ENCODE measurements at places on chromosomes 16 and 17.

DNA sequence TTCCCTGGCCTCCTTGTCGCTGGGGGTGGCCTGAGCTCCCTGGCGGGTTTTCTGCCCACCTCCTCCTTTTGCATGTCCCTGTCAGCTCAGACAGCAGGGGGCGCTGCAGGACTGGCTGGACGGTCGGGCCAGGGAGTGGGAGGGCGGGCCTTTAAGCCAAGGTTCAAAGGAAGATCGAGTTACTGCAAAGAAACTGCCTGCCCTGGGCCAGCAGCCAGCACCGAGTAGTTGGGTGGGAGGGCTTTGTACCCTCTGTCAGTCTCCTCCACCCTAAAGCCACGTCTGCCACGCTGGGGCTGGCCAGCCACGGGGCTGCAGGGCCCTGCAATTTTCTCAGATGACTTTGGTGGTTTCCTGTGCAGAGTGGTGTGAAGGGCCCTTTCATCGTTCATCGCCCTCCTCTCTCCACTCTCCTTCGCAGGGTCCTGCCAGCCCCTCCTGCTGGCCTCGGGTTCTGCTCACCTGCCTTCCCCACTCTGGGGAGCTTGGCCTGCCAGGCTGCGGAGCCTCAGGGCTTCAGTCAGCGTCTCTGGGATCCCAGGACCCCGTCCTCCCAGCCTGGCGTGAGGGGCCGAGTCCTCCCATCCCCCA, 12.3 kb downstream of the GPR142 start:
- DNase-seq, result peak; percentile 76

- no peak for DNase-seq
Observed at GRCh38 chr17:82808921-82809905, 30.6 kb downstream of the ZNF750 start.

GRCh38 chr16:30728321-30728720, 19.9 kb upstream of the PHKG2 start:
- DNase-seq, result no peak

DNA sequence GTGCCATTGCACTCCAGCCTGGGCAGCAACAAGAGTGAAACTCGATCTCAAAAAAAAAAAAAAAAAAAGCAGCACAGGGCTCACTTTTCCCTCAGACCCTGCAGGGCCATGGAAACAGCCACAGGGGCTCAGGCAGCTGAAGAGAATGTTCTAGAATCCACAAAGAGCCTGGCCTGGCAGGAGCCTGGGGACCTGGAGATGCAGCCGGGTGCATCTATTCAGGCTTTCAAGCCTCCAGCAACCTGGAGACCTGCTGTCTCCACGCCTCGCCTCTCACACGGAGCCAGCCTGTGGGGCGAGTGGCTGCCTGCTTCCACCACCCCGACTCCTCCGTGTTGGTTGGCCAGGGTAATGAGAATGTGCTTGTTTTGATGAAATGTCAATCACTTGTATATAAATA, 44.0 kb upstream of the MEAK7 start:
- no peak for DNase-seq

GRCh38 chr16:11164482-11165270, 91.3 kb downstream of the SOCS1 start:
- no peak for DNase-seq

Data from kidney tubule cell (primary cell).